ENCODE measurements at places on chromosomes 3 and 15. TPM values are rescaled to one million over a fixed set of nuclear protein-coding genes. Genes with fewer than 3 reads are reported as not detected.

Gene ROBO1
- 75.4 TPM for total RNA-seq

Gene ZPLD1
- total RNA-seq, result 0.21 TPM

Gene ACTC1
- total RNA-seq, result not detected

Gene FILIP1L
- total RNA-seq, result not detected

Gene DGKG
- total RNA-seq, result 5.4 TPM

Gene TNNC1
- total RNA-seq, result 1.5 TPM

Gene GOLGA8S
- total RNA-seq, result not detected

Gene POLQ
- 13.3 TPM for total RNA-seq

Gene CRABP1
- not detected for total RNA-seq

Gene GCNT3
- total RNA-seq, result not detected
